ENCODE measurements at places on chromosomes 11 and 22.

GRCh38 chr11:100872951-100873740 is 186.1 kb downstream of the ARHGAP42 start:
- DNase-seq = no peak

- no peak for DNase-seq
Measured at GRCh38 chr11:37571246-37571645, 973.2 kb upstream of the RAG2 start.

- no peak for DNase-seq
Measured at GRCh38 chr22:24051568-24051967, 40.5 kb downstream of the CABIN1 start.

- DNase-seq = no peak
Measured at GRCh38 chr11:44226945-44227344, 83.0 kb downstream of the ALX4 start.

DNA sequence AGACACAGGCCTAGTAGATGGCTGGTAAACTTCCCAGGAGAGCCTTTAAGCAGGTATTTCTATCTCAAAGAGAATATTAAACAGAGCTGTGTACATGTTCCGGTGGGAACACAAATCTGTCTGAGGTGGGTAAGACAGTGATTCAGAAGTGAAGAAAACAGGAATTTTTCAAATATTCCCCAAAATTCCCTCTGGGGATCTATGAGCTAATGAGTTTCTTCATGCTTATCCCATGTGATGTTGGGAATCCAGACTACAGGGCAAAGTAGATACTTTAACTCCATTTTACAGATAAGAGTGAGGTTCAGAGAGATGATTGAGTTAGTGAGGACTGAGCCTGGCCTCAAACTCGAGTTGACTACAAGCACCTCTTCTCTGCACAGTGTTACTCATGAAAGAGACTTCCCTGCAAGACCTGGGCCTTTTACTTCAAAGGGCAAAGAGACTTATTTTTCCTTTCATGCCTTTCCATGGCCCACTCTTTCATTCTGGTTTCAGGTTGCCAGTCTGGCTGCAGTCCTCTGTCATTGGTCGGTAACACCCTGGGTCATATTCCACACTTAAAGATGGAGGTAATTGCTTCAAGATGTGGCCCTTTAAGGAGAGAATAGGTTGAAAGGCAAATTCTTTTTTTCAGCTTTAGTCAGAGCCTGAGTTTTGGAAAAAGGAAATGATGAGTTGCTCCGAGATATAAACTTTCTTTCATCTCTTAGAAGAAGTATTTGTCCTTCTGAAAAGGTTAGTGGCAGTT is 70.1 kb downstream of the CYB5R2 start:
- DNase-seq = no peak

DNA sequence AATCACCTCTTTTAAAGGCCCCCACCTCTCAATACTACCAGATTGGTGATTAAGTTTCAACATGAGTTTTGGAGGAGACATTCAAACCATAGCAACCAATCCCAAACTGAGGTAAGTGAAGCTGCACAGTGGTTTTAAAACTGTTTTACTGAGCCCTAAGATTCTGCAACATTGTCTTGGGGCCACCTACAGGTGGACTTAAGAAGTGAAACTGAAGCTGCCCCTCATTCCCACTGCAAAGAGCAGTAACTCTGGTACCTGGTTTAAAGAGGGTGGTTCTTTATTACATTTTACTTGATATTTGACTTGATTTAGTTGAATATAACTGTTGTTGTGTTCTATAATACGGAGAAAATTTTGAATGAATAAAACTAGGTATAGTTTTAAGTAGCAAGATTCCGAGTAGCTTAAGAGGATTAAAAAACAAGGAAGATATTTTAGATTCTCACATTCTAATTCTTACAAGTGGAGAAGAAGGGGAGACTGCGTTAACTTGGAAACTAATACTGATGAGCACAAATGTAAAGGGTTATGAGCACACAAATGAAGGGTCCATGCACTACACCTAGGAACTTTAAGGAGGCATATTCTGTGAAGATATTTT is 26.7 kb downstream of the SYT9 start:
- DNase-seq = no peak

DNA sequence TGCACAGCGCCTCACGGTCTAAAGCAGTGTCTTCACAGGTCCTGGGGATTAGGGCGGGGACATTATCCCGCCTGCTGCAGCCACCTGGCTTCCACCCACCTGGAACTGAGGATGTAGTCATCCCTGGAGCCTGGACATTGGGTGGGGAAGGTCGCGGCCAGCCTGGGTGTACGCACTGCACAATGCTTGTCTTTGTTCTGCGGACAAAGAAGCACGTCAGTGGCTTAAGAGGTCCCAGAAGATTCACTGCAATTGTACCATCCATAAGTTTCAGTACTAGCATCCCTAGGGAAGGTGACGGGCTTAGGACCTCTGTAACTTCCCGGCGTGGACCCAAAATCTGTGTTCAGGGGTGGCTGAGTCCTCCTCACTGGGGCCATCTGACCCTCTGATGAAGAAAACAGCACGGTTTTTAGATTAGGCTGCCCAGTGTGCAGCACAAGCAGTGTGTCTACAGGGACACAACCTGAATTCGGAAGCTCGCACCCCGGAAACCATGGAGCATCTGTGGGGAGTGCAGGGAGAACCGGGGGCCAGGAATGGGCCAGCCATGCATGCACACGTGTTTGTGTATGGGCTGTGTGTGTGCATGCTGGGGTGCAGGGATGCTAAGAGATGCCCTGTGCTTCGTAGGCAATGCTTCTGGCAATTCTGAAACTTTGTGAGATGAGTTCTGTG is 342.6 kb upstream of the B3GAT1 start:
- DNase-seq = no peak

DNA sequence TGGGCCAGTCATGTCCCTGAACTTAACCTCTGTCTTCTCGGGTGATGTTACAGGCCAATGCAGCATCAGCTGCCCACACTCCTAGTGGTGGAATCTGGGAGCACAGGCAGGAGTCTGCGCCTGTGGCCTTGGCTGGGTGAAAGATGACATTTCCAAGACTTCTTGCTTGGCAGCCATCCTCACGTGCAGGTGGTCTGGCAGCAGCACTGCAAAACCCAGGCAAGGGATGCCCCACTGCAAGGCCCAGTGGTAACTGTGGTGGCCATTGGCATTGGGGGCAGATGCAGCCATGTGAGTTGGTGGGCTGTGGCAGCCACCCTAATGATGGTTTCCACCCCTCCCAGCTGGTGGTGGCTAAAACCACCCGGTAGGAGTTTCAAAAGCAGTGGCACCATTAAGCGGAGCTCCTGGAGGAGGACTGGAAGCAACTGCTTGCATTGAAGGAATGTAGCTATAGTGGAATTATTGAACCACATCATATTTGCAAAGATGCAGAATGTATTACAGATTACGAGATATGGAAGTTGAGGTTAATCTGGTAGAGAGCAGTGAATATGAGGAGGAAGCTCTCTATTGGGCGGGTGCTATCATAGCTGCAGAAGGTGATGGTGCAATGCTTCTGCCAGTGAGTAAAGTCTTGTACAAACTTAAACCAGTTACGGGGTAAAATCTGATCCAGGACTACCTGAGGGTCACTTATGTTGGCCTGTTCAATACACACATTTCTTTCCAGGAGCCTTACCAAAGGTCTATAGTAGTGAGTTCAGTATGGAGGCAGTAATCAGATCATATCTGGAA is 120.7 kb upstream of the TOP3B start:
- no peak for DNase-seq

DNA sequence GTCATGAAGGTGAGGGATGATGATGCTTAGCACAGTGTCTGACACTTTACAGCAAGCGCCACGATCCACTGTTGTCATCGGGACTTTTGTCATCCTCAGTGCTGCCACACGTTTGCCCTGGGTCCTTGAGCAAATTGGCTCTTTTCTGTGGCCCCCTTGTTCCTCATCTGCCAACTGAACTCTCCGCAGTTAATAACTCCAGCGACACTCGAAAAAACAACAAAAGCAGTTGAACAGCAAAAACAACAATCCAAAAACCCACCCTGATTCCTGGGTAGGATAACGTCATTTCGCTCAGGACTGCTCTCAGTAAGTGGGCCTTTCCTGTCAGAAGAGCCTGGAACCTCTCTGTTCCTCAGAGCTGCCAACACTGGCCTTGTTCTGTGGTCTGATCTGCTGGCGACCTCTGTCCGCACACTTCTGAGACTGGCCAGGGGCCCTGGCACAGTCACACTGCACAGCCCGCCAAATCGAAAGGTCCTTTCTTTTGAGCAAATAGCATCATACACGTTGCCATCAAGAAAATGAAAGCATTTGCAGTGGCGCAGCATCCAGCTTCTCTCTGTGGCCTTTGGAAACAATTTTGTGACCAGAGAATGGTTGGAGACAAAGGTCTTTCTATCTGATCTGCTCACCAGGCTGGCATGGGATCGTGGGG is 79.9 kb upstream of the SYT13 start:
- no peak for DNase-seq

DNA sequence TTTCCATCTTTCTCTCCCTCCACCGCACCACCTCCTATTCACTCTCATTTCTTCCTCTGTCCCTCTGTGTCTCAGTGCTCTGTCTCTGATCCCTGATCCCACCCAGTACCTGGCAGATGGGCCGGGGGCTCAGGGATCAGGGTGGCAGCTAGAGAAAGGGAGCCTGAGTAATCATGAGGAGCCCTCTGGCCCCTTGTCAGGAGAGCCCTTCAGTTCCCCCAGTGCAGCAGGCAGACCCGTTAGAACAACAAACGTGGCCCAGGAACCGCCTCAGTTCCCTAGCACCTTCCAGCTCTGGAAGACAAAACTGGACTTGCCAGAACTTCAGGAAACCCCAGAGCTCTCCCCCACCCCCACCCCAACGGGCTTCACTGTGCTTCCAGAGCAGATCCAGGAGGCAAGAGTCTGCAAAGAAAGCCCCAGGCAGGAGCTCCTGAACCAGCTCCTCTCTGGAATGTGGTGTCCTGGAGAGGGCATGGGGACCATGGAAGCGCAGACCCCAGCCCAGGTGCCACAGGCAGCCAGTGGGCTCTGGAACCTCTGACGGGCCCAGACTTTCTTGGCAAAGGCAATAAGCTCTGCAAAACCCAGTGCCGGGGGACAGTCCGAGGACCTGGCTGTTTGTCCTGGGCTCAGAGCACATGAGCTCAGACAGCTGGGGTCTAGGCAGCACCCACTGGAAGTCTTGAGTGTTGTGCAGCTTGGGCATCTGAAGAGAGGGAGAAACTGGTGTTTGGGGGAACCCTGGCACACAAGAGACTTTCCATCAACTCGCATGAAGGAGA is 43.2 kb downstream of the LMO1 start:
- DNase-seq = no peak

DNA sequence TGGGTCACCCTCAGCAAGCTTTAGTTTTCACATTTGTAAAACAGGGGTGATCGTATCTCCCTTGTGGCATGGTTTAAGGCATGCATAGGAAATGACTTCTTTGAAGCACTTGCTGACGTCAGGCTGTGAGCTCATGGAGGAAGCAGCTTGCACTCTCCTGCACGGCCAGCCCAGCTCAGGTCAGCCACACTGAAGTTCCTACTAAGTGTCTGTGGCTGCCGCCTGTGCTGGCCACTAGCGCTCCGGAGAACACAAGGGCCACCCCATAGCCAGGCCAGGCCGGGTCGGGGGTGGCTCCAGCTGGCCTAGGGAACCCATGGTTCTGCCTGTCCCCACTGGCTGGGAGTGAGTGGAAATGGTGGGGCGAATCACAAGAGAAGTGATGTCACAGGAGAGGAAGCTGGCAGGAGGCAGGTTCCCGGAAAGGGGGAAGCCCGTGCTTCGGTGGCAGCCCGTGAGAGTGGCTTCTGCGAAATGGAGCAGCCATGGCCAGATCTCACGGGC is 28.2 kb downstream of the KCTD17 start:
- DNase-seq = no peak

GRCh38 chr11:75547617-75548058 is 14.4 kb upstream of the SERPINH1 start:
- no peak for DNase-seq

DNA sequence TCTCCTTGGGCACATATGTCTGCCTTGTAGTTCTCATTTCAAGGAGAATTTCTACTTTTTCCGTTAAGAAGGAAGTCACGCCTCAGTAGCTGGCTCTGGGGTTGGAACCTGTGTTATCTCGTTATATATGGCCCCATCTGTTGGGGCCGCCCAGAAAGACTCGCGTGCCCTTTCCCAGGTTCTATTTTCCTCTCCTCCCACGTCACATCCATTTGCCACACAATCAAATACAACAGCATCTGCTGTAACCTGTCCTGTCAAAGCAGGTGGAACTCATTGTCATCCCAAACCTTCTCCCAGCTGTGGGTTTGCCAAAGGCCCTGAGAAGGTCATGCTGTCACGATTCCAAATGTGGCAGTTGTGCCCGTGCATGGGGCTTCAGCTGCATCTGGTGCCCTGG is 213.1 kb upstream of the ZBED5 start:
- no peak for DNase-seq

- no peak for DNase-seq
Measured at GRCh38 chr11:11039208-11039965, 181.5 kb upstream of the ZBED5 start.

GRCh38 chr11:9060700-9061111 is 30.7 kb downstream of the SCUBE2 start:
- no peak for DNase-seq

- DNase-seq = no peak
Measured at GRCh38 chr11:117517097-117517496, 189.4 kb downstream of the CEP164 start.

GRCh38 chr22:30743257-30744020 is 48.8 kb downstream of the OSBP2 start:
- no peak for DNase-seq

DNA sequence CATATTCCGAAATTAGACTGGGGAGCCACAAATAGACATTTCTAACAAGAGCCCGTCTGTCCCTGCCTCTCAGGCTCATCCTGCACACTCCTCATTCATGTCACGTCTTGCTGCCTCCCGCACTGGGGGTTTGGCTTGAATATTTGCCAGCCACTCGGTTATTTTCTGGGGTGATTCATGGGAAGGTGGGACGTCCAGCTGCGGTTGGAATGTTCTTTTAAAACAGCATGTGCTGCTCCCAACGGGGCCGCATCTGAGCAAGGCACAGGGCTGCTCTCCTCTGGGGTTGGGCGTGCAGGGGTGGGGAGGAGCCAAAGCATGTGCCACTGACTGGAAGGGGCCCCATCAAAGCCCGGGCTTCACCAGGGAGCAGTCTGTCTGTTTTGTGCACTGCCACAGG is 25.9 kb upstream of the SLC5A4 start:
- DNase-seq = no peak

GRCh38 chr22:25563761-25564319 is 635 bp upstream of the GRK3 start:
- DNase-seq = no peak

DNA sequence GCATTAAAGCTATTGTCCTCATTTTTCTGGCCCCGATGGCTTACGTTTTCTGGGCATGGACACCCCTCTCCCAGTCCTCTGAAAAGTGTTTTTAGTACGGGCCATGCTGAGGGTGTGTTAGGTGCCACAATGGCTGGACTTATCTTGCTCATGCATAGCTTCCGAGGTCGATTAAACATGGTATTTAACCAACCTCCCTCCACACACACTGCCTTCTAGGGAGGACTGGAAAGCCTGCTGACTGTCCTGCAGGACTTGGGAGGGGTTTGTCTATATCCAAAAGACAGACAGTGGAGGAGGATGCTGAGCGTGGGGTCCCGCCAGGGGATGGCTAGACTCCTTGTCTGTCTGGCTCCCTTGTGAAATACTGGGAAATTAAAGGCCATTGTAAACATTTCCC is 95.3 kb downstream of the FBXO7 start:
- DNase-seq = no peak

- no peak for DNase-seq
Measured at GRCh38 chr11:124278261-124278660, 22.1 kb downstream of the OR8G5 start.
